ENCODE measurements at places on chromosomes 1 and 21.

DNA sequence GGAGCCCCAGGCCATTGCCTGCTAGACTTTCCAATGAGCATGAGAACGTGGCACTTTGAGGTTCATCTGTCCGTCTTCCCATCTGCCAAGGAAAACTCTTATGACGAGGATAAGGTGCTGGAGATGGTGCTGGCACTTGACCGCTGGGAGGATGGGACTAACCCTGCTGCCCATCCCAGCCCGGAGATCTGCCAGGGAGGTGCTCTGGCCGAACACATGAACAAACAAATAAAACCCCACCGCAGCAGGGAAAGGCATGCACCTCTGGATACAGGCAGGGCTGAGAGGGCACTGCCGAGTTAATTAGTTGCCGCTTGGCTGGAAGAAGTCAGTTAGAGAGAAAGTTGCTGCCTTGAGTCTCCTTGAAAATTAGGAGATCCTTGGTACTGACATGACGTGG, 308.4 kb downstream of the AJAP1 start:
- DNase-seq = no peak

DNA sequence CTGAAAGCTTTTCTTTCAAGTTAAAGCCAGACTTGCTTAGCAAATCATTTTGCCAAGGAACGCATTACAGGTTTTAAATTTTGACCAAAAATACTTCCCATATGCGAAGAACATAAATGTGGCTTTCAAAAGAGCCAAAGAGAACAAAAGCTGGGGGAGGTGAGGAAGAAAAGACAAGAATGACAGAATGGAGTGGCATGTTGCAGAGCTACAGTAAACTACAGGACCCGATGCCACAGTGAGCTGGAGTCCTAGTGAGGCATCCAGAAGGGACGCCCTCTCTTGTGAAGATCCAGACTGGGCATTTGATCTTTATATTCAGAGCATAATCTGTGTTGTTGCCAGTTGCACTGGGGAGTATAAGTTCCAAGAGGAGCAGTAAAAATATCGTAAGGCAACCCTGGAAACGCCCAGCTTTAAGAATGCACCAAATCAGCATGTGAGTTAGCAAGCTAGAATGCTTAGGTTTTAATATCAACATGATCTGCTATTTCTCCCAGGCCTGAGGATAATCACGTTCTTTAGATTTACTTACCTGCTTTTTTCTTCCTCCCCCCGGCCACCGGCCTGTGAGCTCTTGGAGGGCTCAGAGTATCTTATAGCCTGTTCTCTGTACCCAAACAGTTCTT, 48.4 kb upstream of the HOOK1 start:
- no peak for DNase-seq

DNA sequence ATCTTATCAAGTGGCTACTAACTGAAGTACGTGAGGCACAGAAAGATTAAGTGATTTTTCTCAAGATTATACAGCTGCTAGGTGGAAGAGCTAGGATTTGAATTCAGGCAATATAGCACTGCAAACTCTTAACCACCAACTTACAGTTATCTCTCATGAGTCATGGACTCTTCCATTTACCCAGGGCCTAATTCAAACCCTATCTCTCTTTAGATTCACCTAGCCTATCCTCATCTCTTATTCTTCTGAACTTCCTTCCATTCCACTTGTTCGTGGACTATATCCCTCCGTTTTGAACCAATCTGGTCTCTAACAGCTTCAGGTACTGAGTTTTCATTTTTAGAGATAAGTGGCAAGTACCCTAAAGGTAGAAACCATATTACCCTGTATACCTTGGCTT, 92.8 kb upstream of the DMRTA2 start:
- no peak for DNase-seq

- no peak for DNase-seq
Observed at GRCh38 chr1:70459496-70460225, 48.6 kb downstream of the CTH start.
